NCI-H187 treated with DMSO at 0.1 percent for 48 hours (cell line): ENCODE measurements at places on chromosomes 1 and 21.

GRCh38 chr1:17162941-17163340, 42.0 kb upstream of the PADI1 start:
- DNase-seq, result no peak

- DNase-seq, result no peak
These were observed at the start of gene CSMD2 for GRCh38 chr1:34164771-34165391. Gene CSMD2, minus strand, starts transcription at chr1:34165230. Its CDS starts 133 bp downstream, at chr1:34165097.

GRCh38 chr1:117051224-117052064, 8.7 kb upstream of the TTF2 start:
- no peak for DNase-seq

- DNase-seq, result no peak
These were observed 31.0 kb downstream of the IL12RB2 start for GRCh38 chr1:67338642-67339041.

DNA sequence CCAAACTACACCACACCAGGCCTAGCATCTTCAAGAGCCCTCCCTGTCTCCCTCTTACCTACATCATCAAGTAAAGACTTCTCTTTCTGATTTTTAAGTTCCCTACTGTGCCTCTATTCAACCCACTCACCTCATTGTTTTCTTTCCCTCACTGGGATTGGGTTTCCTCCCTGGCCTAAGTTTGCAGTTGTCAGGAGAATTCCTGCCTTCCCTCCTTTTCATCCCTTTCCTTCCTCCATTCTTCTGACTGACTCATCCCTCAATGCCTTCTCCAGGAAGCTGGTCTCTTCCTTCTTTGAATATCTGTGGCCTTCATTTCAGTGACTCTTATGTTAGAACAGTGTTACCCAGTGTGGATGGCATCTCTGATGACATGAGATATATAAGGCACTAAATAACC, 139.9 kb upstream of the KIAA0040 start:
- DNase-seq, result no peak

DNA sequence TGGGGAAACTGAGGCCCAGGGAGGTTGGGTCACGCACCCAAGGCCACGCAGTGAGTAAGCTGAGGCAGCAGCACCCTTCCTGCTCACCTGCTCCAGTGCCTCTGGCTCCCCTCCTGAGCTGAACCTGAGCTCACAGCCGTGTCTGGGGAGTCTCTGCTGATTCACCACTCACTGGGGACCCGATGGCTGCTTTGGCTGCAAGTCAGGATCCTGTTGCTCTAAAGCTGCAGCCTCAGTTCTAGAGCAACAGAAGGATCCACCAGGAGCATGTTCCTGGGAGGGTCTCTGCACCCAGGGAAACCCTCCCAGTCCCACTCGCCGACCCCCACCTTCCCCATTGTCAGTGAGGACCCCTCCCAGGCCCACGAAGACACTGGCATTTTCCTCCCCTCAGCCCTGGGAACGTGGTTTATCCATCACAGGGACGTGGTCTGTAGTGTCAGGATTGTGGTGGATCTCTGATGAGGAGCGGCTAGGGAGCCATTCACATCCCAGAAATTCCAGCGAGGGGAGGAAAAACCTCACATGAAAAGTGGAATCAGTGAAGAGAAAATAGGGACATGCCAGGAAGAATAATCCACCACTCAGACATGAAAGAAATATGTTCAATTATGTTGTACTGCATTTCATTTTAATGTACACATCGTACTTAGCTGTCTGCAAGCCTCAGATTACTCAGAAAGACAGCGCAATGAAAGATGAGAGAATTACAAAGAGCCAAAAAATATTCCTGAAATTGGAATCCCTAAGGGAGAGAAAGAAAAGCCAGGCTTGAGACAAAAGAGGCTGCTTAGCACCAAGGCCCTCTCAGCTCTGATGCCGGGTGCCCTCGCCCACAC, 447.2 kb downstream of the MATN1 start:
- DNase-seq, result no peak

DNA sequence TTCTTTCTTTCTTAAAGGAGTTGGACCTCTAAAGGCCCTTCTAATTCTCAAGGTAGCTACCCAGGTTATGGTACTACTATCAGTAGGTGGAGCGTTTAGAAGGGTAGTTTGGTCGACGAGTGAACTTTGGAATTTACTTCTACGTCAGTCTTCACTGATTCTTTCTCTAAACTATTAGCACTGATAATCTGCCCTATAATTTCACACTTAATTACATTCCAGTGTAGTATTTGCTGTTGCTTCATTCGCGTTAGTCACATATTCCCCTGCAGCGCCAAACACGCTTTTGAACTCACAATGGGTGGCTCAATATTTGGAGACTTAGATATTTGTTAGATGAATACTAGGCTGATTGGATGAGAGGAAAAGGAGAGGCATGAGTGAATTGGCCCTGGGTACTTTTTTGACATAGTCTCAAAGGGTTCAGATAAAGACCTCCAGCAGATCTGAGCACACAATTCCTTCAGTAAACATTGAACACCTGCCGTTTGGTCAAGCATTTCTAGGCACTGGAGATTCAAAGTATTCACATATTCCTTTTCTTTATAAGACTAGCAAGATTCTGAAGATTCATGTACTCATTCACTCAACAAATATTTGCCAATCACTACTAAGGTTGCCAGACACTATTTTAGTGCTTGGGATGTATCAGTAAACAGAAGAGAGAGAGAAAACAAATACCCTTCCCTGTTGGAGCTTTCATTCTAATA, 929 bp upstream of the FOXJ3 start:
- DNase-seq, result peak; percentile 67

- DNase-seq, result no peak
These were observed 3.9 kb upstream of the SLC27A3 start for GRCh38 chr1:153771261-153771660.

DNA sequence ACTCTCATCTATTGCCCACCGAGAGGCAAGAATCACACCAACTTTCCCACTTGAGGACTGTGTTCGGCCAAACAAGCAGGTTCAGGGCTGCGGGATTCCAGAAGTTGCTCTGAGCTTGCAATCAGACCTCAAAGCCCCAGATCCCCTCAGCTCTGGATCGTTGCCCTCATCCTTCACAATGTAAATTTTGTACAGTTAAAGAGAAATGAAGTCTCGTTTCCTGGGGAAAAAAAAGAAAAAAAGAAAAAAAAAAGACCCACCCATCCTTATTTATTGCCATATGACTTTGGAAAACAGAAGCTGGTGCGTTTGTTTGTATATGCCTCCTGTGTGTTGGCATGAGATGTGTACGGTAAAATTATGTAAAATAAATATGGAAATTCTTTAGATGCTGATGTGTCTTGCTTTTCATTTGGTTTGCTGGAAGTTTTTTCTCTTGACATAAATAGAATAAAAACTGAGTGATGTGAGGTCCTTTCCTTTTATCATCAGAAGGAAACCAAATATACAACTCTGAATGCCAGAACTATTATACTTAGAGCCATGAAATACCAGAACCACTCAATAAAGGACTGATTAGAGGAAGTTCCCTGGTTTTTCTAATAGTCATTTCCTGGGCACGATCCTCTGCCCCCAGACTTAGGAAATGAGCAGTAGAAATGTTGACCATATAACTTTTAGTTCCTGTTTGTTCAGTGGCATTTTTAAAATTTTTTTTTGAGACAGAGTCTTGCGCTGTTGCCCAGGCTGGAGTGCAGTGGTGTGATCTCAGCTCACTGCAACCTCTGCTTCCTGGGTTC, 48.7 kb downstream of the LHX4 start:
- no peak for DNase-seq

DNA sequence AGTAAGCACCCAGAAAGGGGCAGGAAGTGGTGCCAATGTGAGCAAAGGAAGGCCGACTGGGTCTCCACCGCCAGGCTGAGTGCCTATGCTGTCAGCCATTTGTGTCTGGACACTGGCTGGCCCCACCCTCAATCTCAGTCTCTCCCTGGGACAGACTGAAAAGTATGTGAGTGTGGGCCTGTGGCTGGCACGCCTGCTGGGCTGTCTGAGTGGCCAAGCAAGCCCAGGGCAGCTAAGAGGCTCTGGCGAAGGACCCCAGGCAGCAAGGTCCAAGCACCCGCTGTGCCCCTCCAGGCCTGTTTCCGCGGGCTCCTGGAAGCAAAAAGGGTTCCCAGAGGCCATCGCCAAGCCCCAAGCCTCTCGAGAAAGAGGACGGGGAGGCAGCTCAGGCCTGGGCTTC, 93.3 kb upstream of the VAMP3 start:
- no peak for DNase-seq

- DNase-seq, result no peak
These were observed 826.4 kb downstream of the PLA2G4A start for GRCh38 chr1:187655104-187655503.

DNA sequence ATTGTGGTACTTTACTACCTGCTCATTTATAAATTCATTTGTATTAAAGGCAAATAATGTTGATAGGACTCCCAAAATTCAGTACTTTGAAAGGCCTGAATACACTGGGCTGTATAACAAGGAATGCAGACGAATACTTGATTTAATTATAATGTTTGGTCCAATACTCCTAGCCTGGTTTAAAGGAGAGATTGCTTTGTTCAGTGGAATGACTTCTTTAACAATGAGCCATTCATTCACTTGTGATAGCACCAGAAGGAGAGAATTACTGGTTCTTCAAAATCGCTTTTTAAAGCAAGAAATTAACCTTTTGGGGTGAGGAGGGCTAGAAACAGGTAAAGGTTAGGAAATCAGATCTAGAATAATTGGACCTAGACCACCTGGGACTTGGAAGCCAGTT, 28.3 kb upstream of the ENAH start:
- DNase-seq, result no peak

DNA sequence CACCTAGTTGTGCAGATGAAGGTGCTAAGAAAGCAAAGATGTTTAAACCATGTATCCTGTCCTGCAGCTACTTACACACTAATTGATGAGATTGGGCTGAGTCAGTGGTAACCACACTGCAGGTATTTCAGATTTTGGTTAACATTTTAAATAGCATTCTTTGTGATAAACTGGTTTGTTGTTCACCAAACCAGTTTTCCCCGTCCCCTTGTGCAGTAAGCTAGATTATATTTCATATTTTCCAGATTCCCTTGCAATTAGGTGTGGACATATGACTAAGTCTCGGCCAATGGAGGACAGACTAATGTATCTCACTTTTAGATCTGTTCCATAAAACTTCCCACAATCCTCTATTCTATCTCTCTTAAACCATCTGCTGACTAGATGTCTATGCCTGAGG, 320.4 kb downstream of the RWDD3 start:
- no peak for DNase-seq

DNA sequence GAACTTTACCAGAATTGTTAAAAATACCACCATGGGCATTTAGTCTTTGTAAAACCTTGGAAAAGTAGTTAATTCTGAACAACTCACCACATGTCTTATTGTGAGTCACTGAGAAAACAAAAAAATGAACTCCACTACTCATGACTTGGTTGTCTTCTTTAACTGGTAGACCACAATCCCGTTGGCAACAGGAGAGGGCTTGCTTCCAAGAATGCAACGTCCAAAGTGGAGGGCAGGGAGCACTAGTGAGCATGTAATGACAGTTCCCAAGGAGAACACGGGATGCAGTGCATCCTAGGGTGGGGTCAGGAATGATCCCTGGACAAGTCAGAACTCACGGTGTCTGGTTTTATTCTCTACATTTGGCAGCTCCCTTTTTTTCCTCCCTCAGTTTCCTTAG, 15.2 kb upstream of the HMCN1 start:
- no peak for DNase-seq

GRCh38 chr1:32683397-32683796, 19.2 kb downstream of the SYNC start:
- no peak for DNase-seq

DNA sequence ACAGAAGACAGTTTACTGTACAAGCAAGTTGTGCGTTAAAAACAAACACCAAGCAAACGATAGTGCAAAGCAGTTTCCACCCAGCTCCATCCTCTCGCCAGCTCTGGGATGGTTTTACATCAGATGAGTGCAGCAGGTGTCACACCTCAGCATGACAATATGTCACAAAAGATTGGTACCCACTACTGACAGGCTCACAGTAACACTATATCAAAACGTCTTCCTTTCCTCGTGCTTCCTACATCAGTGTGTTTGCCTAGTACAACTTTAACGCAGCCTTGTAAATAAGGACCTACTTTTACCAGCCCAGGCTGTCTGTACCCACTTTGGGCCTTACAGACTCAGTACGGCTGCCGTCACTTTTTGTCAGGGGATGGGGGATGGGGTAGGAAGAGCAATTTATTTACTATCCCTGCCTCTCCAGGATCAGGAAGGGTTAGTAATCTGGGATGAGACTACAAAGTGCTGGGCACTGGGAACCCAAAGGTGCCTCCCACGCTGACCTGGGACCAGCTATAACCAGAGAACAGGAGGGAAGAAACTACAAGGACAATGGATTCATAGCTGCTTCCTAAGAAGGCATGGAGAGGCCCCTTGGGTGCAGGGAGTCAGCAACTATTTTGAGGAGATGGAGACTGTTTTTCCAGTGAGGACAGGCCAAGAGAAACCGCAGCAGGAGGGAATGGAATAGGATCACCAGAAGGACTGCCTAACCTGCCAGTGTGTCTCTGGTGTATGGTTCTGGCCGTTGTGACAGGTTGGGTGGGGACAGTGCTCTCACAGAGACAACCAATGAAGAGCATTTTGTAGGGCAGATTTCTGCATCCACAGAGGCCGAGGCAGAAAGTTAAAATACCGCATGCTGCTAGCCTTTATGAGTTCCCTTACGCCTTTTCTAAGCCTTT, 30.2 kb downstream of the RUNX3 start:
- DNase-seq, result no peak

GRCh38 chr1:34808051-34808810, 15.4 kb downstream of the GJA4 start:
- no peak for DNase-seq

GRCh38 chr21:45607909-45608295, 35.6 kb upstream of the PCBP3 start:
- no peak for DNase-seq

DNA sequence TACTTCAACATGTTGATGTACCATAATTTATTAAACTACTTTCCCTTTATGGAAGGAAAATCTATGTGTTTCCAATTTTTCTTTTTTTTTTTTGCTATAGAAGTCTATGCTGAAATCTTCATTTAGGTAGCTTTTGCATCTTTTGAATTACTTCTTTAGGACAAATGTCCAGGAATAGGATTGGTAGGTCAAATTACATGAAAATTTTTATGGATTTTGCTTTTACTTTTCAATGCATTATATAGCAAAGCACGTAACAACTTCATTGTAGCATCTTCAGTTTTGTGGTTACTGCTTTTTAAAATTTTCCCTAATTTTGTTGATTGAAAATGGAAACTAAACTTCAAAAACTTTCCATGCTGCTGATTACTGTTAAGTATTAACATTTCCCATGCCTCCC, 12.0 kb upstream of the PLA2G2C start:
- DNase-seq, result no peak

- no peak for DNase-seq
These were observed at the start of gene CAPN9 for GRCh38 chr1:230747127-230747730. Gene CAPN9, plus strand, starts transcription at chr1:230747388. Its CDS starts 109 bp downstream, at chr1:230747497.
